ENCODE measurements at places on chromosomes 11 and 22.

- no peak for DNase-seq
Observed at GRCh38 chr11:133797554-133797953, 47.8 kb downstream of the SPATA19 start.

GRCh38 chr11:63853476-63853875, 14.6 kb downstream of the MARK2 start:
- no peak for DNase-seq

GRCh38 chr11:77776455-77776854, 44.1 kb downstream of the RSF1 start:
- peak; percentile 46 for DNase-seq

- no peak for DNase-seq
Observed at GRCh38 chr22:42319386-42319785, 48.9 kb upstream of the TCF20 start.

- DNase-seq, result no peak
Observed at GRCh38 chr11:102017026-102017425, 30.2 kb upstream of the CFAP300 start.

All from adipocyte (in vitro differentiated cells).